ENCODE measurements at places on chromosomes 3 and 15. TPM values are rescaled to one million over a fixed set of nuclear protein-coding genes. Genes with fewer than 3 reads are reported as not detected.
A peak's percentile ranks its signal among the peaks of the same experiment; 100 is the strongest.

Gene FAM162A
- total RNA-seq = 197 TPM

Gene MYO5C
- total RNA-seq = 0.58 TPM

Gene IGSF11
- total RNA-seq = not detected

Gene CP
- not detected for total RNA-seq

Gene DAPK2
- 56.4 TPM for total RNA-seq

DNA sequence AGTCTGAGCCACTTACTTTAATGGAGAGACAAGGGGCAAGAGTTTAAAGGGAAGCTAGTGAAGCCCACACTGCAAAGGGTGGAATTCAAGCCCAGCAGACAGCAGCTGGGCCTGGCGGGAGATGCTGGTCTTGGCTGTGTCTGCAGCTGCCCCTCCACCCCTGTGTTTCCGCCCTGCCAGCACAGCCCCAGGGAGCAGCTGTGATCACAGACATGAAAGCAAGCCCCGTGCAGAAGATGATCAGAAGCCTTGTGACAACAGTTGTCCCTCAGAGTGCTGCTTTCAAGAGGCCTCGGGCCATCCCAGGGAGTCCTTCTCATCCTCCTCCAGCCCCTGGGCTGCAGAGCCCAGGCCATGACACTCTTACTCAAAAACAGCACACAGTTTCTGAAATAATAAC lies 24.1 kb upstream of the SLC6A1 start:
- DNase-seq = no peak

DNA sequence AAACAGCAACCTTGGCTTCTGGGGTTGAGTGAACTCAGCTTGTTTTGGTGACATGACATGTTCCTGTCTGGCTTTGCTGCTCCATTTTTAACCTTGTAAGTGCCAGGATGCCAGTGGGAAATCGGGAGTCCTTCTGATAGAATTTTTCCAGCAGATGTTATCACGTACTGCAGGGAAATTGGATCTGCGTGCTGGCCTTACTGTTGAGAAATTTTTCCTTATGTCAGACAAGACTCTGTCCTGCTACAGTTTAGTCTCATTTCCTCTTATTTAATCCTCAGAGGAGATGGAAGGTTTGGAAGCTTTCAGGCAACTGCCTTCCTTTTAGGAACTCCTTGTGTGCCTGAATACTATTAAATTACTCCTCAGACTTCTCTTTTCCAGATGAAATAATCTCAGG lies 80.6 kb downstream of the PGPEP1L start:
- no peak for DNase-seq

DNA sequence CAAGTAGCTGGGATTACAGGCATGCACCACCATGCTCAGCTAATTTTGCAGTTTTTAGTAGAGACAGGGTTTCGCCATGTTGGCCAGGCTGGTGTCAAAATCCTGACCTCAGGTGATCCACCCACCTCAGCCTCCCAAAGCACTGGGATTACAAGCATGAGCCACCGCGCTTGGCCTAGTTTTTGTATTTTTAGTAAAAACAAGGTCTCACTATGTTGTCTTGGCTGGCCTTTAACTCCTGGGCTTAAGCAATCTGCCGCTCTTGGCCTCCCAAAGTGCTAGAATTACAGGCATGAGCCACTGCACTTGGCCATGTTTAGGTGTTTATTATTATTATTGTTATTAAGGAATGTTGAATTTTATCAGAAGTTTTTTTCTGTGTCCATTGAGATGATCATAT lies 14.7 kb downstream of the IL16 start:
- no peak for DNase-seq

DNA sequence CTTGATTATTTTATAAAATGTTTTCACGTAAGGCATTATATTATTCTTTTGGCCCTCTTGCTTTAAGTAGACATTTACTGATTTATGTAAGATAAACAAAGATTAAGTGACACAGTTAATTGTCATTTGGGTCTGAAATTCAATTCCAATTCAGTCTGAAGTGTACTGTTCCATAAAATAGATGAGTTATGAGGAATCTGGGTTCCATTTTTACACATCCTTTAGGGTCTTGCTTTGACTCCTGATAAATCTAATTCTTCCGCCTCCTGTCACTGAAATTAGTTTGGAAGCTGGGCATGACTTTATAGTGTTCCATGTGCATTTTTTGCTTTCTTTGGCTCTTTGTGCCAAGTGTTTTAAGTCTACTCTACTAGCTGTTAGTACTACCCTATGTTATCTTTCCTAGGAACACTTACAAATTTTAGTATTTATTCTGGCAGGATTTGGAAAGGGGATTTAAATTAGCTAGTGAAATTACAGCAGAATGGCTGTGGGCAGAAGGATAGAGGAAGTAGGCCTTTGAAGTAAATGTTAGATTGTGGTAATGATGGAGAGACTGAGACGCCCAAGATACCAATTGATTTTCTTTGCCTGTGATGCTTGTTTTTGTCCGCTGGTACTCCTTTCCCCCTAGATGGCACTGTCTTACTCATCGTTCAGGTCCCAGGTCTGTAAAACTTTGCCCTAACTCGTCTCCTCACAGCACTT lies 14.3 kb downstream of the ARL8B start:
- DNase-seq = peak; percentile 77
